Activated naive CD4-positive, alpha-beta T cell (primary cell): ENCODE measurements at places on chromosomes 12 and 14.

- DNase-seq = no peak
Observed at GRCh38 chr14:76832503-76832988, 6.3 kb downstream of the LRRC74A start.

GRCh38 chr12:92582893-92583292 is 119.9 kb upstream of the PLEKHG7 start:
- no peak for DNase-seq

DNA sequence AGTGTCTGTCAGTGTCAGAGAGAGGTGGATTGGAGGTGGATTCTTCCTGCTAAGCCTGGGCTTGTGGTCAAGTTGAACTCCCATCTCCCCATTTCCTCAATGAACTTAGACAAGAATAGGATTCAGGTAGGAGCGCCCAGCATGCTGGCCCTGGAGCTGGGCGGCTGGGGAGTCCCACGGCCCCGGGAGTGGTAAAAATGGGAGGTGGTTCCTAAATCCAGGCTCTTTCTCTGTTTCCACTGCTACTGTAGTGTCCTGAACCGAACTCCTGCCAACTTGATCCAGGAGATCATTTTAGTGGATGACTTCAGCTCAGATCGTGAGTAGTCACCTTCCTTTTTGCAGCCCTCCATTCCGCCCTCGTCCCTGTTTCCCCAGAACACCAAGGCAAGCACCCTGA is 65.1 kb downstream of the GALNT16 start:
- DNase-seq = no peak

GRCh38 chr12:19075711-19076340 is 53.7 kb upstream of the PLEKHA5 start:
- no peak for DNase-seq

GRCh38 chr12:129765719-129766118 is 138.1 kb downstream of the TMEM132D start:
- no peak for DNase-seq

DNA sequence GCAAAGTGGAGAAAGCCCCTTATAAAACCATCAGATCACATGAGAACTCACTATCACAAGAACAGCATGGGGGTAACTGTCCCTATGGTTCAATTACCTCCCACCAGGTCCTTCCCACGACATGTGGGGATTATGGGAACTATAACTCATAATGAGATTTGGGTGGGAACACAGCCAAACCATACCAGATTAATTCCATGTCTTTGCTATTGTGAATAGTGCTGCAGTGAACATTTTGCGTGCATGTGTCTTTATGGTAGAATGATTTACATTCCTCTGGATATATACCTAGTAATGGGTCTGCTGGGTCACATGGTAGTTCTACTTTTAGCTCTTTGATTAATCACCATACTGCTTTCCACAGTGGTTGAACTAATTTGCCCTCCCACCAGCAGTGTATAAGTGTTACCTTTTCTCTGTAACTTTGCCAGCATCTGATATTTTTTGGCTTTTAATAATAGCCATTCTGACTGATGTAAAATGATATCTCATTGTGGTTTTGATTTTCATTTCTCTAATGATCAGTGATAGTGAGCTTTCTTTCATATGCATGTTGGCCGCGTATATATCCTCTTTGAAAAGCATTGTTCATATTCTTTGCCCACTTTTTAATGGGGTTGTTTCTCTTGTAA is 29.7 kb upstream of the SAV1 start:
- no peak for DNase-seq

DNA sequence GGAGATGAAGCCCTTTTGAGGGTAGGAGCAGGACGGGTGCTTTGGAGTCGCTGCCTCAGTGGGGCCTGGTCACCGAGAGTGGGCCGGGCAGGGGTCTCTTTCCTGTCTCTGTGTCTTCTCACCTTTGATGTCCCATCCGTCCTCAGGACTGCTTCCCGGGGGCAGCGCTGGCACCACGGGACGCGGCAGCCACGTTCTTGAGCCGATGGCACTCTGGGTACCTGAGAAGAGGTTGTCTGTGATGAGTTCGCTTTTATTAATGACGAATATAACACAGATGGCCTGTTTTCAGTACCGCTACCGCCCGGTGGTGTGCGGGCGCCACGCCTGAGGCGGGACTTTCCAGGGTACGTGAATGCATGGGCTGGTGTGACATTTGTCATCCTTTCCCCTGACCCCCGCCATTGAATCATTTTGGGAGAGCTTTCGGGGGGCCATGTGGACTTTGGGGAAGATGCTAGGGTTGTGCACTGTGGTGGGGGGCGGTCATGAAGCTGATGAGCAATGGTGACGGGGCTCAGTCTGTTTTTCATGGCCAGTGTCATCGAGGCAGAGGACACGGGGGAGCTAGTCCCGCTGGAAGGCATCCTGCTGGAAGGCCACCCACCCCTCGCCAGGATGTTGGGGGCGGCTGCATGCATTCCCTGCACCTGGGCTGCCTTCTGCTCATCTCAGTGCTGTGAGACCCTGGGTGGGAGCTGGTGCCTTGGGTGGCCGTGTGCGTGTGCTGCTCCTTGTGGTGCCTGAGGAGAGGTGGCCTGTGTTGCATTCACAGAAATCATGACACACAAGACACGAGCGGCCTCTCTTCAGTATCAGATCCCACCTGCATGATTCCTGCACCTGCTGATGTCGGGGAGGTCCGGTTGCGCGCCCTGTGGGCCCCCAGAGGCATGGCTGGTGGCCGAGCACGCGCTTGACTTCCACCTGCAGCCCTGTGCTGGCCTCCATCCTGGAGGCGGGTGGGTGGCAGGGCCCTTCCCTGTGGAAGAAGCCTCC is 162.5 kb upstream of the RTL1 start:
- no peak for DNase-seq

GRCh38 chr12:1608713-1609119 is 14.3 kb upstream of the FBXL14 start:
- no peak for DNase-seq

GRCh38 chr14:89185919-89186855 is 230.8 kb downstream of the FOXN3 start:
- no peak for DNase-seq

DNA sequence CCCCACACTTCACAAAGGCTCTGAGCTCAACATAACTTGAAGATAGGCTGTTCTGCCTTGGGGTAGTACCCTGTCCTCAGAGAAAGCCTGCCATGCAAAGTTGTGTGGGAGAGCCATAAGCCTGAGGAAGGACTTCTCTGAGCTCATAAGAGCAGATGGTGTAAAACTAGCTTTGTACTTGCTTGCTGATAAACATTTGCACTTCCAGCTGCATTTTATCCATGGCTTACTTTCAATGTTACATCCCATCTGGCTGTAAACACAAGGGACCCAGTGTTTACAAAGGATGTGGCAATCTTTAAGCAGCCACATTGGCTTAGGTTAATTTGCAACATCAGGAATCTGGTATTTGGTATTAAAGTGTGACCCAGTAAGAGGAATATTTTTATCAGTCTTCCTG is 258.1 kb downstream of the IPO8 start:
- DNase-seq = no peak

DNA sequence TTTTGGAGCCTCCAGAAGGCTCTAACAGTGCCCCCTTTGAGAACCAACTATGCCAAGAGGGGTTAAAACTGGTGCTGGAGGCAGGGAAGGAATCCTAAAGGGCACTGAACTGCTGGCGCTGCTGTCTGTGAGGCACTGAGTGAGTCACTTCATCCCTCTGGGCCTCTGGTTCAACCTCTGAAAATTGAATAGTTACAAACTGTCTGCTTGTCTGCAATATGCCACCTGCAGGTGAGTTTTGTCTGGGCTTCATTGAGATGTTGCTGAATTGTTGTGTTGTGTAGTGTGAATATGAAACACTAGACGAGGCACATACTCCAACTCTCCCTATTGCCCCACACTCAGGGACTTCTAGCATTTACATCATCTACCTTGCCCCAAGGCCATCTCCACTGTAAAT is 68.0 kb downstream of the GRIN2B start:
- DNase-seq = no peak

GRCh38 chr14:30894923-30895515 is 20.7 kb downstream of the COCH start:
- no peak for DNase-seq

DNA sequence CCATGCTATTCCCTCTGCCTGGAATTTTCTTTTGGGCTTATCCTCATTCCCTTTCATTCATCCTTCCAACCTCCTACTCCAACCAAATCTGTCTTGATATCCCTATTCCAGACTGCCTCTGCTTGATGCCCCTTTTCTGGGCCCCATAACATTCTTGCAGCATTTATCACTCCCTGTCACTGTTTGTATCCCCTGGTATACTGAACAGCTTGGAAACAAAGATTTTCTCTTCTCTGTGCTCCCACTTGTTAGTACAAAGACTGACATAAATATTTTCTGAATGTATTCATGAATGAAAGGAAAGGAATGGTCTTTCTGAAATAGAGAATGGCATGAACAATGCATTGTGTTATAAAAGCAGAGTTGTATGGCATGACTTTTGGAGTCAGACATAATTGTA is 7.5 kb downstream of the IRAK4 start:
- no peak for DNase-seq

- DNase-seq = no peak
Observed at GRCh38 chr14:70845601-70846000, 36.3 kb upstream of the MAP3K9 start.

- DNase-seq = no peak
Observed at GRCh38 chr14:100789460-100790417, 36.2 kb upstream of the MEG3 start.

GRCh38 chr12:90275088-90275487 is 566.5 kb upstream of the ATP2B1 start:
- no peak for DNase-seq

GRCh38 chr12:99911967-99912366 is 72.8 kb downstream of the ANKS1B start:
- no peak for DNase-seq

- DNase-seq = no peak
Observed at GRCh38 chr14:72528059-72528862, 365.6 kb downstream of the DPF3 start.

- no peak for DNase-seq
Observed at GRCh38 chr14:91953170-91953985, 5.9 kb upstream of the FBLN5 start.

DNA sequence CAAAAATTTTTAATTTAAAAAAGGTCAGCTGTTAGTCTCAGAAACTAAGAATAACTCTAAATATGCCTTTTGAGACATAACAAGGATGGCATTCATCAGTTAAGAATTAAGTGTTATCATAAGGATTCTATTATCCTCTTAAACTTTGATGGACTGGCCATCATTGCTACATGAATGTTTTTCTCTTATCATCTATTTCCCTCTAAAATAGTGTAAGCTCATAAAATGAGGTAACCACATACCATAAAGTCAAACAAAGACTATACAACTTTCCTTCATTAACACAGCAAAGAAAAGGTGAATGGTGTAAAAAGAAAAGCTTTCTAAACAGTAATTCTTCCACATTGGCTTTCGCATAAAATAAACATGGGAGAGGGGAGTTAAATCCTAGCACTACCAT is 41.1 kb downstream of the TMTC1 start:
- no peak for DNase-seq

DNA sequence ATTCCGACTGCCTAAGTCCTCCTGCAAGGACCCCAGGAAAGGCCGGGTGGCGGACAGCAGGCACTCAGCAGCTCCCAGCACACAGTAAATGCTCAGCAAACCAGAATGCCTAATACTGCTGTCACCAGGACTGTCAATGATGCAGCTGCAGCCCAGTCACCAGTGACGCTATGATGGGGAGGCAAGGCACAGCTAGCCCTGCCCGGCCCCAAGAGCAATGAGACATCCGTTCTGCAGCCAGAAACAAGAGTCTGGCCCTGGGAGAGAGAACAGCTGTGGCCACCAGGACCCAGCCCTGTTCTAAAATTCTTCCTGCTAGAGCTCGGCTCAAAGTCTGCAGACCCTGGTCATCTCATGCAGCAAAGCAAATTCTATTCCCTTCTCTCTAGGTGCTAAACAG is 69.8 kb downstream of the NCOR2 start:
- DNase-seq = no peak

GRCh38 chr12:34406228-34406995 is 384.1 kb downstream of the ALG10 start:
- no peak for DNase-seq

DNA sequence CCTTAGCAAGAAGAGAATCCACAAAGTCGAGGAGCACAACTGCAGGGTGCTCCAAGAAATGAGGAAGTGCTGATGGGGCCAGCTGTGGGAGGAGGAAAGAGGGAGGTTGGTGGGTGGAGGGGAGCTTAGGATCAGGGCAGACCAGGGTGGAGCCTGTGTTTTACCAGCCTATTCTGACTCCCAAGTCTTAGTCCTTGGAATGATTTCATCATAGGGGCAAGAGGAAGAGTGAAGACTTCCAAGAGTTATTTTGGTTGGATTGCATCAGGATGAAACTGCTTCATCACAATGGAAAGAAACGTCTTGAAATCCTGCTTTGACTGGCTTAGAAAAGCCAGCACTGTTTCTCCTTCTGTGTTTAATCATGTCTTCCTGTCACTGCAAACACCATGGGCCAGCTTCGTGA is 194.0 kb downstream of the DPF3 start:
- no peak for DNase-seq

DNA sequence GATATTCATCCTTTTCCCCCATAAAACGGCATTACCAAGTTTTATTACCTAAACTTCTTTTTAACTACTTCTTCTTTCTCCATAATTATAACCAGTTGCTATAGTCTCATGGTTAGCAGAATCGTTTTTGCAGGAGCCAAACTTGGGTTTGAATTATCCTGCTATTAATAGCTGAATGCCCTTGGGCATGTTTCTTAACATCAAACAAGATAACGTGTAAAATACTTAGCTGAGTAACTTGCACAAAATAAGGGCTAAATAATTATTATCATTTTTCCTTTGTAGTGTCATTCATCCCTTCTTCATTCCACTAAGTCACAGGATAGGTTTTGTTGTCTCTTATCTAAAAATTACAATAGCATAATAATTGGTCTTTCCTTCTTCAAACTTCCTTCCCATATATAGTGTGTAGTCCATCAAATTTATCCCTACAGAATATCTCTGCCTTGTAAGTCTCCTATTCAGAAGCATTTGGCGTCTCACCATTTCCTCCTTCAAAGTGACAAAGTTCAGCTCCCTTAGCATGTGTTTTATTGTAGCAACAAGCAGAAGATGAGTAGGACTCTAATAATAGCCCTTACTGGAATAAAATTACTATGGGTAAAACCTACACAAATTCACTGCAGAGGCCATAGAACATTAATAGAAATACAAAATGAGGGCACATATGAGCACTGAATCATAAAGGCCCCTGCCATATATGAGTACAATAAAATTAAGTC is 63.8 kb downstream of the FAR2 start:
- DNase-seq = no peak

- DNase-seq = no peak
Observed at GRCh38 chr12:13046964-13047363, 2.8 kb downstream of the FAM234B start.
